ENCODE measurements at places on chromosomes 7 and 10.

- DNase-seq = no peak
Measured at GRCh38 chr10:14543046-14543903, 212.6 kb upstream of the FRMD4A start.

GRCh38 chr7:7639847-7640220 lies 718 bp upstream of the UMAD1 start:
- DNase-seq = no peak

DNA sequence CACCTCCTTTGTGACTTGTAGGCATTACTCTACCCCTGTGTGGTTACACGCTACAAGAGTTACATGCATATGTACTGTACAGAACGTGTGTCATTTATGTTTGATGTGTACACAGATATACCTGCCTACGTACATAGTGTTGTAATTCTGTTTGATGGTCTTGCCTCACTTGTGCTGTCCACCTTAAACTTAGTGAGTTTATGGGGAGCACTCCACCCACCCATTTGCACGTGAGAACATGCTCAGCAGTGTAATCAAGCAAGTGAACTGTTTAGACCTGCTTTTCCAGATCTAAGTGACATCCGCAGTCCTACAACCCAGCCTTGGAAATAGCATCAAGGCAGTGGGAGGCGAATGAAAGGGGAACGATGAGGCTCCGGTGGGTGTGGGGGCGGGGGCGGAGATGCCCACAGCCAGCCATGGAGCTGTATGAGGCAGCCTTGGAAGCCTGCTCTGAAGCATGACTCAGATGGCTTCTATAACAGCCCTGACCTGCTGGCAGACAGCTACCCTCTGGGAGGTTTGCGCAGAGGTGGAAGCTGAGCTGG lies 52.1 kb downstream of the SUFU start:
- no peak for DNase-seq

DNA sequence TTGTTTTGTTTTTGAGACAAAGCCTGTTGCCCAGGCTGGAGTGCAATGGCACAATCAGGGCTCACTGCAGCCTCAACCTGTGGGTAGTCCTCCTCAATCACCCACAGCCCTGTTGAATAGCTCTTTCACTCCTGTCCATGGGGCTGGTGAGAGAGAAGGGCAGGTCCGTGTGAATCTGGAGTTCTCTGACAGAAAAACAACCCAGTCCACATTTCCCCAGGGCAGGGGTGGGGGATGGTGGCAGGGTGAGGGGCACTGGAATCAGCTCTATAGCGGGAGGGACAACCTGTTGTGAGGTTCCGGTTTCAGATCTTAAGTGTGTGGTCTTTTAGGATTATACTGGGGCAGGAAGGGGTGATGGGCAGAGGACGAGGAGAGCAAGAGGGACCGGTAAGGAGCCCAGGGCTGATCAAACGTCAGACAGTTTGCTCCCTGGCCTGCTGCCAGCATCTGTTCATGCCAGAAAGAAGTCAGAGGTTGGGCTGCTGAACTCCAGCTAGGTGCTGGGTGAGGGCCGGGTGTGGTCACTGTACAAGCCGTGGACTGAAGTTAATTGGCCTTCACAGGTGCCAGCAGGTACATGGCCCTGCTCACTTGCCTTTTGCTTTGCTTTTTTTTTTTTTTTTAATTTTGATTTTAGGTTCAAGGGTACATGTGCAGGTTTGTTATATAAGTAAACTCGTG lies 33.2 kb upstream of the MKRN1 start:
- no peak for DNase-seq

- DNase-seq = no peak
Measured at GRCh38 chr7:117061751-117062150, 108.5 kb downstream of the ST7 start.

- no peak for DNase-seq
Measured at GRCh38 chr7:88759230-88760135, at the start of gene ZNF804B. Gene ZNF804B, plus strand, starts transcription at chr7:88759700. Its CDS starts 277 bp downstream, at chr7:88759977.

- DNase-seq = no peak
Measured at GRCh38 chr7:87624628-87625027, 3.6 kb upstream of the RUNDC3B start.

GRCh38 chr10:100728928-100729861 lies 16.2 kb upstream of the PAX2 start:
- DNase-seq = no peak

DNA sequence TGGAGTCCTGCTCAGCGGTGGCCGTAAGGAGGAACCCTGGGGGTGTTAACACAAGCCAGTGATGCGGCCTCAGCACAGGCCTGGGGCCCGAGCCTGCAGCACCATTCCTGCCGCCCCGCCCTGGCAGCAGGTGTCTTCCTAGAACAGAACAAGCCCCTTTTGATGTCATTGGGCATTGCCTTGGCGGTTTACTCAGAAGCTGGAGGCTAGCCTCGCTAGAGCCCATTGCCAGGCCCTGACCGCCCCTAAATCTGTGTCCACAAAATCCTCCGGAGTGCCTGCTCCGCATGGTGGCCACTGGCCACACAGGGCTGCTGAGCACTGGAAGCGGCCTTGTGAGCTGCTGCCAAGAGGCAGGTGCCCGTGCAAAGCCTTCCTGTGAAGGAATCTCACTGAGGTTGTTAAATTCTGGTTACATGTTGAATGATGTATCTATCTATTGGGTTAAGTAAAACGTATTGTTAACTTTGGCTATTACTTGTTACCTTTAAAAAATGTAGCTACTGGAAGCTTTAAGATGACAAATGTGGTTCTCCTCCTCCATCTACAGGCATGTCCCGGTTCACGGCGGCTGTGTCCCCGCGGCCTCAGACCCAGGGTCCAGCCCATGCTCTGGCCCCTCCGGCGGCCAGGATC lies 1.2 kb upstream of the INPP5A start:
- DNase-seq = no peak
